NCI-H187 (cell line): ENCODE measurements at places on chromosomes 5 and 9.

GRCh38 chr5:80192507-80193241 is 63.2 kb downstream of the SERINC5 start:
- DNase-seq = no peak

GRCh38 chr5:14097998-14098471 is 45.1 kb upstream of the TRIO start:
- no peak for DNase-seq

- no peak for DNase-seq
Measured at GRCh38 chr5:99138911-99139310, 210.1 kb upstream of the CHD1 start.

GRCh38 chr5:65760504-65761275 is 38.7 kb downstream of the NLN start:
- DNase-seq = no peak

DNA sequence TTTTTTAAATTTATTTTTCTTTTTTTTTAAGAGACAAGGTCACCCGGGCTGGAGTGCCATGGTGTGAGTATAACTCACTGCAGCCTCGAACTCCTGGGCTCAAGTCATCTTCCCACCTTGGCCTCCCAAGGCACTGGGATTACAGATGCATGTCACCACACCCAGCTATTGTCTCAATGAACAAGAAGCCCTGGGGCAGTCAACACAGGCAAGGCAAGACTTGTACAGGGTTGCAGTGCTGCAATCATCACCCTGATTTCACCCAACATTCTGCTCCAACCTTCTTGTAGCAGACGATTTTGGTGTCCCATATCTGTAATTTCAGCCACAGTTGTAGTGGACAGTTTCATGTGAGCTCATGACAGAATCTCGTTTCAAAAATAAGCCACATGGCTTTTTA is 205.8 kb upstream of the KIF2A start:
- no peak for DNase-seq

- DNase-seq = no peak
Measured at GRCh38 chr5:98463676-98464075, 309.8 kb upstream of the RGMB start.

- DNase-seq = no peak
Measured at GRCh38 chr9:93043122-93043521, 15.4 kb upstream of the SUSD3 start.

GRCh38 chr9:105632807-105633206 is 29.4 kb upstream of the TAL2 start:
- DNase-seq = no peak

GRCh38 chr9:2787065-2787464 is 56.8 kb downstream of the PUM3 start:
- no peak for DNase-seq

GRCh38 chr9:82670000-82670399 is 392.9 kb downstream of the RASEF start:
- no peak for DNase-seq

GRCh38 chr5:113164021-113164420 is 187.4 kb downstream of the DCP2 start:
- DNase-seq = no peak

GRCh38 chr9:106637486-106637885 is 225.5 kb upstream of the ZNF462 start:
- DNase-seq = no peak

DNA sequence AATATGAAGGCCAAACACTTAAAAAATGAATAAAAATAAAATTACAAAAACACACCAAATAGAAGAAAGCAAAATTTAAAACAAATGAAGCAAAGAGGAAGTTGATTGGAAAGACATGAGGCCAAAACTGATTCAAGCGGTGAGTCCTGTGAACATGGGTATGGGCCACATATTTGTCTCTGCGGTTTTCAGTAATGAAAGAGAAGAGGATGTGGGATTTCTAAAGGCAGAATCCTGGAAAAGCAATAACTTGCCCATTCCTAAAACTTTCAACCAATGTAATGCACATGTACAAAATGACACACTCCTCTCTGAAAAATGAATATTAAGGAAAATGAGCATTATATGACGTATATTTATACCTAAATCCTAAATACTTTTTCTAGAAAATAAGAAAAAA is 263.7 kb downstream of the SEMA5A start:
- no peak for DNase-seq

- no peak for DNase-seq
Measured at GRCh38 chr5:159961176-159962160, 45.2 kb downstream of the ADRA1B start.

GRCh38 chr5:61915646-61916045 is 390.4 kb upstream of the KIF2A start:
- DNase-seq = no peak

DNA sequence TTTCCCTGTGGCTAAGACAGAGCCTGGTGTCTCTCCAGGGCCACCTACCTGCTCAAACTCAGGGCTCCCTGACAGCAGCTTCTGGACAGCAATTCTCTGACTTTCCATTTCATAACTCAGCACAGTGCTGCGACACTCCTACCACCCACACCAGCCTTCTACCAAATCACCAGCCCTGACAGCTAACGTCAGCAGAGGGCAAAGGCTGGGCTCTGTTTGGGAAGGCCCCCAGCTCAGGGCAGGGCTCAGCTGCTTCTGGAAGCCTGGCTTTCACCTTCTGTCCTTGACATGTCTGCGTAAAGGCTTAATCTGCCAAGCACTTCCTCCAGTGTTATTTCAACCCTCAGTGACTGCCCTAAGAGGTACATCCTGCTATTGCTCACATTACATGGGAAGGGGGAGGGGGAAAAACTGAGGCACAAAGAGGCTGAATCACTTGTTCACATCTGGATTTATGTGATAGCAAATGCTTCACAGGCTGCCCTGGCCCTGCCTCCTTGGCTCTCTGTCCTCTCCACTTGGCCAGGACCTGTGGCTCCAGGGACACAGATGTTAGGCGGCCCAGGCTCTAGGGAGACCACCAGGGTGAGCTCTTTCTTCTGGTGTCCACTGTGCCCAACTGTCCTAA is 102.5 kb upstream of the PANK3 start:
- no peak for DNase-seq

DNA sequence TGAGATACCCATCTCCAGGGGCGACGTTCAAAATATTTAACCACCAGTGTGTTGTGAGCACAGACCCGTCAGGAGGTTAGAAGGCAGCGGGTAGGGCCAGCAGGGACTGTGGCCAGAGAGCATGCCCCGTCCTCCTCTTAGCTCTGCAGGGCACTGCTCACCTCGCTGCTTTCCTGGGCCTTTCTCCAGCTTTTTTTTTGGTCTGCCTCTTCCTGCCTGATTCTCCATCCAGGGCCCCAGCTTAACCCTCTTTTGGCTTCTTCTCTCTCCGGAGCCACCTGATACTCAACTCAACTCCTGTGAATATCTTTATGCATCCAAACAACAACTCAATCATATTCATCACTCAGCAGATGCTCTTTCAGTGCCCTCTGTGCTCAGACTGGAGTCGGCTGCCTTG is 44.0 kb downstream of the TMOD1 start:
- no peak for DNase-seq

DNA sequence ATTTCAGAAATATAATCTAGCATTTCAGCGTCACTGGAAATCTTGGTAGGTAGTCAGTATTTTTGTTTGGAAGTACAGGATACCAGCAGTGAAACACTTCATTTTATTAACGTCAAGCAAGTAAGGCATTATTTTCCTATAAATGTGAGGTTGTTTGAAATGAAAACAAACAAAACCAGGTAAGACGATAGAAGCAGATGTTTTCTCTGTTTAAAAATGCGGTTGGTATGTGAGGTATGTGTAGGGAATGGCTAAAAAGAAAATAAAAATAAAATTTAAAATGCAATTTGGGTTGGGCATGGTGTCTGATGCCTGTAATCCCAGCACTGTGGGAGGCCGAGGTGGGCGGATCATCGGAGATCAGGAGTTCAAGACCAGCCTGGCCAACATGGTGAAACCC is 16.1 kb downstream of the GDA start:
- DNase-seq = no peak

DNA sequence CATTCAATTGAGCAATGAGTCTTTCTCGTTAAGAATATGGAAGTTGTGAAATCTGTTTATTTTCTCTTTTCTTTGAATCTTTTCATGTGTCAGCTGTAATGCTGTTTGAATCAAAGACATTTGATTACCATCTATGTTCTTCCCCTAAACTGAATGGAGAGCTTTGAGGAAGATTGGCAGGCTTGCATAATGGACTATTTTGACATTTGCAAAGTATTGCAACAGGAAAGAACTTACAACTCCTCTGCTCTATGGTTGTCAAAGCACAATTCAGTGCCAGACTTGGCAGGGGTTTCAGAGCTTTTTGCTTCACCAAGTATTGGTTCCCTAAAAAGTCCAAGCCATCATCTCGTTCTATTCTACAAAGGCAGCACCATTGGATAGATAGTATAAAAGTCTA is 549.0 kb upstream of the NUDT12 start:
- no peak for DNase-seq

DNA sequence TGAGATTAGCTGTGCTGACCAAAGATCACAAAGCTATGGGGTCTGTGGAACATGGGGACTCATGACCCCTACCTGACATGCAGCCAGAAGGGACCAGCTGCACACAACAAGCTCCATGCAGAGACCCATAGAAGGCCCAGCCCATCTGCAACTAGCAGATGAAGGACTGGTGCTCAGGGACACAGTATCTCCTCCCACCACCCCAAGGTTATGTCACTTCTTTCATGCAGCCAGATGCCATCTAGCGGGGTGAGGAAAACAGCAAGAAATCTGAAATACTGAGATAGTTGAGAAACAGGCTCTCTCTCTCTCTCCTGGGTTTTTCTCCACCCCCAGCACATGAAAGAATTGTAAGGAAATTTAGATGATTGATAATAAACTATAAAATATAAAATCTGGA is 161.3 kb upstream of the DAPK1 start:
- no peak for DNase-seq

DNA sequence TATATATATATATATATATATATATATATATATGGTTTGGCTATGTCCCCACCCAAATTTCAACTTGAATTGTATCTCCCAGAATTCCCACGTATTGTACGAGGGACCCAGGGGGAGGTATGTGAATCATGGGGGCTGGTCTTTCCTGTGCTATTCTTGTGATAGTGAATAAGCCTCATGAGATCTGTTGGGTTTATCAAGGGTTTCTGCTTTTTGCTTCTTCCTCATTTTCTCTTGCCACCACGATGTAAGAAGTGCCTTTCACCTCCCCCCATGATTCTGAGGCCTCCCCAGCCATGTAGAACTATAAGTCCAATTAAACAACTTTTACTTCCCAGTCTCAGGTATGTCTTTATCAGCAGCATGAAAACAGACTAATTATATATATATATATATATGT is 52.3 kb upstream of the ADAMTS2 start:
- no peak for DNase-seq
